ENCODE measurements at places on chromosomes 12 and 14.

DNA sequence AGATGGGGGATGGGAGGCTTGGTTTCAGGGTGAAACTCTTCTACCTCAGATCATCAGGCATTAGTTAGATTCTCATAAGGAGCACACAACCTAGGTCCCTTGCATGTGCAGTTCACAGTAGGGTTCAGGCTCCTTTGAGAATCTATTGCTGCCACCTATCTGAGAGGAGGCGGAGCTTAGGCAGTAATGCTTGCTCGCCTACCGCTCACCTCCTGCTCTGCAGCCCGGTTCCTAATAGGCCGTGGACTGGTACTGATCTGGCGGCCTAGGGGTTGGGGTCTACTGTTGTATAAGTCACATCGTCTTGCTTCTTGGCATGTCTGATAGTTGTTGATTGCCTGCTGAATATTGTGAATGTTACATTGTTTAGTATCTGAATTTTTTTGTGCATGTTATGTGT lies 12.2 kb downstream of the SCYL2 start:
- DNase-seq: no peak

GRCh38 chr12:109504068-109504467 lies 26.6 kb downstream of the UBE3B start:
- DNase-seq: no peak

DNA sequence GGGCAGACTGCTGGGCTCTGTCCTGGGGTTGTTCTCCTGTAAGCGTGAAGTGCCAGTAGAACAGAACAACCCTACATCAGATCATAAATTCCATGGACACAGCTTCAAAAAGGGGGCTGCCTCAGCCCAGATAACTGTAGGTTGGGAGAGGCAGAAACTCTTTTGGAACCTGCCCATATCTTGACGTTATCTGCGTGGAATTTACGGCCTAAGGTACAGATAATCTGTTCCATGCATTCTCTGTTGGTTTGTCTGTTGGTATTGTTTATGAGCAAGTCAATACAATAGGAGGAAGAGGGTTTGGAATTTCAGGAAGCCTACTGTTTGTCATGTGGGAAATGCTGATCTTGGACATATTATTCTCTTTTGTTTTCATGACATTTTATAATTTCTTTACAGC lies 36.7 kb downstream of the SLC25A47 start:
- no peak for DNase-seq

DNA sequence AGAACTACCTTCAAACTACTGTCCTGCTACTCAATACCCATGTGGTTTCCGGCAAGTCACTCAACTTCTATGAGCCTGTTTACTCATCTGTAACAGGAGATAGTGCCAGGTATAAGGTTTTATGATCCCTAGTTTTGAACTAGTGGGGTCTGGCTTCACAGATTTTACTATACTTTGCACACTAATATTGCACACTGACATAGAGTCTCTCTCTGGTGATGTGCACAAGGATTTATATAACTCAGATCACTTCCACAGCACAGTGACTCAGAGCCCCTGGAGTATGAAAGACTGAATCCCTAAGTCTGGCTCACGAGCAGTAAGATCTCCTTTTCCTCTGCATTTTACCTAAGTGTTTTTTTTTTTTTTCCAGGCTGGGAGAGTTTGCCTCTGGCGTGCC lies 69.7 kb upstream of the SLC38A2 start:
- DNase-seq: no peak

- DNase-seq: no peak
These were observed 3.8 kb upstream of the TBX3 start for GRCh38 chr12:114687802-114688201.

GRCh38 chr12:53225635-53226424 lies 6.2 kb downstream of the RARG start:
- no peak for DNase-seq

- DNase-seq: no peak
These were observed 5.2 kb upstream of the CNPY2 start for GRCh38 chr12:56321027-56321426.

GRCh38 chr12:14776236-14776961 lies 26.9 kb downstream of the WBP11 start:
- no peak for DNase-seq

- no peak for DNase-seq
These were observed 12.6 kb upstream of the PLEK2 start for GRCh38 chr14:67424539-67424938.

GRCh38 chr12:106174876-106175275 lies 36.1 kb upstream of the NUAK1 start:
- no peak for DNase-seq

GRCh38 chr12:96334502-96334901 lies 65.7 kb downstream of the CDK17 start:
- no peak for DNase-seq

GRCh38 chr12:131570596-131570995 lies 140.3 kb upstream of the SFSWAP start:
- no peak for DNase-seq

DNA sequence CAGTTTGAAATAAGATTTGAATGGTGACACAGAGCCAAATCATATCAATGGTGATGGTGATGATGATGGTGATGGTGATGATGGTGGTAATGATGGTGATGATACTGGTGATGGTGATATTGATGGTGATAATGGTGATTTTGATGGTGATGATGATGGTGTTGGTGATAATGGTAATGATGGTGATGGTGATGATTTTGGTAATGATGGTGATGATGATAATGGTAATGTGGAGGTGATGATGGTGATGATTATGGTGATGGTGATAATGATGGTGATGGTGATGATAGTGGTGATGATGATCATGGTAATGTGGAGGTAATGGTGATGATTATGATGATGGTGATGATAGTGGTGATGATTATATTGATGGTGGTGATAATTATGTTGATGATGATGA lies 311.9 kb upstream of the SFSWAP start:
- no peak for DNase-seq

- DNase-seq: no peak
These were observed 66.1 kb downstream of the KTN1 start for GRCh38 chr14:55645845-55646832.

GRCh38 chr12:29711381-29711780 lies 72.4 kb downstream of the TMTC1 start:
- DNase-seq: no peak

GRCh38 chr12:6146951-6147350 lies 22.5 kb upstream of the VWF start:
- DNase-seq: no peak

DNA sequence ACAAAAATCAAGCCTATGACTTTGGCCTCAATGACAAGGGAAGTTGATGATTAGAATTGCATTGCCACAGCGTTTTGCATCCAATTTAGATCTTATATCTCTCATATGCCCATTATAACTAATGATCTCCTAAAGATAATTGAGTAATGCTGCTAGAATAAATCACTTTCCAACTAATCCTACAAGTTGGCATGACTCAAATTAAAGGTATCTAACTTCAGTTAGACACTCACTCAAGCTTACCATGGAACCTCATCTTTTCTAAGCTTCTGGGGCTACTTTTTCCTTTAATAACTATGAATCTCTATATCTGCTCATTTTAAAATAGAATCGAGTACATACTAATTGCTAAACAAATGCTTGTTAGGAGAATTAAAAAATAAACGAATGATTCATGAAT lies 427.8 kb downstream of the BTG1 start:
- DNase-seq: no peak

GRCh38 chr12:77382096-77382742 lies 316.9 kb upstream of the E2F7 start:
- DNase-seq: no peak

DNA sequence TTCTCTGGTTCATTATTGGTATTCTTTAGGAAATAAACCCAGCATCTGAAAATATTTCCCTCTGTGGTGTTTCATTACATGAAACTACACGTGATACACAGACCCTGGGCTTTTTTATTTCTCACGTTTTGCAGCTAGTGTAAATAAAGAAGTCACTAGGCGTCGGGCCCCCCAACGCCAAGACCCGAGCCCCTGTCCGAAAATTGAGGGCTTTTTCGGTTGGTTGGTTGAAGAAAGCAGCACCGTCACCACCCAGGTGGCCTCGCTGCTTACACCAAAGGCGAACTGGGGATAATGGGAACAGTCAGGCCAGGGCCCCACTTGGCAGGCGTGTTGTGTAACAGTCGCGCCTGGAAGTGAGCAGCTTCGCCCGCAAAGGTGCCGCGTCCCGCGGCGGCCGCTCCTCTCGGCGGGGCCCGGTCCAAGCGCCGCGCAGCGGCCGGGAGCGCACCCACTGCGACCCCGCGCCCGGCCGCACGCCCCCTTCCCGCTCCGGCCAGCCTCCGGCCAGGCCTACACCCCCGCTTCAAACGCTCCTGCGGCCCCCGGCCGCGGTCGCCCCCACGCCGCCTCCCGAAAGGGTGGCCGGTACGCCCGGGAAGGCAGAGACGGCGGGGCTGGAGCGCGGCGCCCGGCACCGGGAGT lies 1.2 kb downstream of the DUSP16 start:
- peak; percentile 83 for DNase-seq

DNA sequence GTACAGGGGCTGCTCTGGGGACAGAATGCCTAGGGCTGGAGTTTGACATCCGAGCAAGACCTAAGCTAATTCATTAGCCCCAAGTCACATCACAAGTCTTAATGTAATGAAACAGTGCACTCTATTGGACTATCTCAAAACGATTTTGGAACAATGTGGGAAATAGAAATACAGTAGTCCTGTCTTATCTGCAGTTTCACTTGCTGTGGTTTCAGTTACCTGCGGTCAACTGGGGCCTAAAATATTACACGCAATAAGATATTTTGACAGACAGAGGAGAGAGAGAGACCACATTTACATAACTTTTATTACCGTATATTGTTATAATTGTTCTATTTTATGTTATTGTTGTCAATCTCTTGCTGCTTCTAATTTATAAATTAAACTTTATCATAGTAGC lies 21.1 kb downstream of the MOAP1 start:
- no peak for DNase-seq

DNA sequence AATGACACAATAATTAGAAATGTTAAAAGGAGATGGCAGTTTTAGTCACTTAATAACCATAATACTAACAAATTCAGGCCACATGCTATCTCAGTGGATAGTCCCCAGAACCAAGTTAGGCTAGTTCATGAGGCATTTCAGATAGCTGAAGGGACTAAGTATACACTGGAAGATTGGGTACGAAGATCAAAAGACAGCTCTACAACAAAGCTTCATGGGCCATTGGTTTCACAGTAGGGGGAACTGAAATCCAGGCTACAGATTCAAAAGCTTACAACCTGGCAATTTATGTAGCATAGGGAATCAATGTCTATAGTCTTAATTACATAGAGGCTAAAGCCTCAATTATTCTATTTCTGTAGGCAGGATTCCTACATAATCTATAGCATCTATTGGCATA lies 343.0 kb downstream of the RGS6 start:
- no peak for DNase-seq

DNA sequence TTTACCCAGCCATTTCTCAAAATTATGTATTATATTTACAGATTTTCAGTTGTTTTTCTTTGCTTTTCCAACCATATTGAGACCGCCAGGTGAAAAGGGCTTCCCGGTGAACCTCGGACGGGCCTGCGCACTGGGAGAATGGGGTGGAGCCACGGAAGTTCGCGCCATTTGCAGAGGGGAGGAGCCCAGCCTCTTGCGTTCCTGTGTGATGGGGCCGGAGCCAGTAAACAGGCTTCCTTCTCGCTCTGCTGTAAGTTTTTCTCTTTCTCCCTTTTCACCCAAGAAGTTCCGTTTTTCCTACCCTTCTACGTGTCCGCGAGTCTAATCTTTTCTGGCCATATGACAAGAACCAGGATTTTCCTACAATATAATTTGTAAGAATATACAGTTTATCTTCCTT lies 1108.8 kb upstream of the SEL1L start:
- no peak for DNase-seq

- no peak for DNase-seq
These were observed 58.6 kb downstream of the ANKRD9 start for GRCh38 chr14:102451064-102451352.

DNA sequence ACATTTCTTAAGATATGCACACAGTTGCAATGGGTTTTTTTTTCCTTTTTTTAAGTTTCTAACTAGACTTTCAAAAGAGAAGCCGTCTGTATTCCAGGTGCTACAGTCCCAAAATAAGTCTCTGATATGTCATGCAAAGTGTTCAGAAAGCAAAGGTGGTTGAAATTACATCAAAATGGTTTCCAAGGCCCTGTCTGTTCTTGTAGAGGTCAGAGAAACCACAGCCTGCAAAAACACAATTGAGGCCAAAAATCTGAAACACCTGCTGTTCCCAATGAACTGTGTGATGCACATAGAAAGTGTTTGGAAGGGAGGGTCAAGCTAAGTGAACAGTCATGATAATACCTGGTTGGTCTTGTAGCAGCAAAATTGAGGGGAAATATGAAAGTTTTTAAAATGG lies 91.0 kb downstream of the VRK1 start:
- no peak for DNase-seq

- DNase-seq: peak; percentile 92
These were observed 743 bp upstream of the CAND1 start for GRCh38 chr12:67268335-67268895.

GRCh38 chr12:14613718-14614117 lies 46.0 kb upstream of the PLBD1 start:
- no peak for DNase-seq

DNA sequence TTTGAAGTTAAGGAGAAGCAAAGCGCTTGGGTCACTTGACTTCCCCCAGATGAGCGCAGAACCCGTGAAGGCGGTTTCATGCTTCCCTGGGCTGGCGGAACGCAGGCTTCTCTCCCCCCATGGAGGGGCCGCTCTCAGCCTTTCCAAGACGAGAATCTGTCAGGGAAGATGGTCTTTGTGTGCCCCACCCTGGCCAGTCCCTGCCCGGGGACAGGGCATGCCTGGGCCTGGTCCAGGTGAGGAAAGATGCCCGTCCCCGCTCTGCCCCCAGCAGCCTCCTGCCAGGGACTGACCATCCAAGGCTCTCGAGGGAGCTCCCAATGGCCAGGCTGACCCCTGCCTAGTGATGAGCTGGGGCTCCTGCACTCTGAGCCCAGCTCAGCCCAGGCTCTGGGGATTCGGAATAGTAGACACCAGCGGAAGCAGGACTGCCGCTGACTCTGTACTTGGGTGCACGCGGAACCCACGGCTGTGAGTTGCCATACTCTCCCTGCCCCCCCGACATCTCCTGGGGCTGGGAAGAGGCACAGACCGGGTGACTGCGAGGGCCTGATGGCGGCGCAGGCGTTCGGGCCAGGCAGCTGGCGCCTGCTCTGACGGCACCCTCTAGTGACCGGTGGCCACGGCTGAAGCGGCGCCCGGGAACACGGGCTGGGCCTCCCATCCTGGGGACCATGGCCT lies 142.2 kb upstream of the FKBP4 start:
- DNase-seq: peak; percentile 74

- DNase-seq: no peak
These were observed 210.9 kb upstream of the PRKD1 start for GRCh38 chr14:30138567-30138966.

Measured in suprapubic skin (tissue), 4 donors.